ENCODE measurements at places on chromosomes 2 and 18. TPM values are rescaled to one million over a fixed set of nuclear protein-coding genes. Genes with fewer than 3 reads are reported as not detected.

RBFA gene
- 25.8 TPM for total RNA-seq

GRP gene
- not detected for total RNA-seq

NT5C1B gene
- total RNA-seq, result not detected

TUBB8B gene
- total RNA-seq, result 1.4 TPM

C2orf66 gene
- total RNA-seq, result not detected

GRCh38 chr2:144595686-144596072, 75.8 kb upstream of the ZEB2 start:
- no peak for DNase-seq

- DNase-seq, result no peak
Measured at GRCh38 chr2:39416140-39416539, 20.9 kb downstream of the MAP4K3 start.

GRCh38 chr2:28292491-28292890, 100.2 kb upstream of the FOSL2 start:
- DNase-seq, result no peak

DNA sequence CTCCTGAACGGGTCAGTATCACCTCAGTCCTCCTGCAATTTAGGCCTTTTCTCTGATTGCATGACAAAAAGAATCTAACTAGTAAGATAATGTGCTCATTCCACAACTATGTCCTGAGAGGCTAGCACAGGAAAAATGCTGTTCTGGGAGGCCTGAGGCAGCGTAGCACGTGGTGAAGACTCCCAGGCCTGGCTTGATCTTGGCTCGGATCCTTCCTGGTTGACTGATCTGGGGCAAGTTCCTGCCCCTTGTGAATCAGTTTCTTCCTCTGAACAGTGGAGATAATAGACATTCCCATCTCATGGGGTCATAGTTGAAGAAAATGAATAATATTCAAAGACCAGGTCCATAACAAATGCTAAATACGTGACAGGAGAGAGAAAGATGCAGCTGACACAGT, 12.3 kb downstream of the FBLN7 start:
- DNase-seq, result no peak

DNA sequence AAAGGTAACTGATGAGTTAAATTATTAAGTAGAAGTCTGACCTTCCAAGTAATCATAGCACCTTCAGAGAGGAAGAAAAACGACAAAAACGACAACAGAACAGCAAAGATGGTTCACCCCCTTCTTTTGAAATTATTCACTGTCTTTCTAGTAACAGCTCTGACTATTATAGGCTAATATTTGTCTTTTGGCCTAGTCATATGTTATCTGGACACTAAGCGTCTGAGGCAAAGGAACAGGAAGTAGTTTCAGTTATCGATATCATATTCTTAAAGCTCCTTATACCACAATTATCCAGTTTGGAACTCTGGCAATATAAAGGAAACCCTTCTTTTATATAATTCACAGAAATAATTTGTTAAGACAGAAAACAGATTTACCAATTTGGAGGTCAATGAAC, 27.6 kb upstream of the SLC40A1 start:
- no peak for DNase-seq

DNA sequence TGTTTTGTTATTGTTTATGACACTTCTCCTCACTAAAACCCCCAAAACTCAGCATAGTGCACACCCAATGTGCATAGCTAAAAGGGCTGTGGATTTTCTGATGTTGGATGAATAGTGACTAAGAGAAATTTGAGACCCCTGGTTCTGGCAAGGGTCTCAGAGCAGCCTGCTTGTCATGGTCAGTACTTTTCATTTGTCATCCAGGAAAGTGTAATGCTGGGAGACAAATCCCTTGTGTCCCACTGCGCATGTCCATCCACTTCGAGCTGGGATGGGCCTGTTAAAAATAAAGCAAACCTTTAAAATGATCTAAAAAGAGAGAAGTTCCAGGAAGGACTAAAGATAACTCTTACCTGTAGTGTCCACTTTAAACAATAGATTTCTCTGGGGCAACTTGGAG, 46.9 kb upstream of the LYPD1 start:
- DNase-seq, result no peak

DNA sequence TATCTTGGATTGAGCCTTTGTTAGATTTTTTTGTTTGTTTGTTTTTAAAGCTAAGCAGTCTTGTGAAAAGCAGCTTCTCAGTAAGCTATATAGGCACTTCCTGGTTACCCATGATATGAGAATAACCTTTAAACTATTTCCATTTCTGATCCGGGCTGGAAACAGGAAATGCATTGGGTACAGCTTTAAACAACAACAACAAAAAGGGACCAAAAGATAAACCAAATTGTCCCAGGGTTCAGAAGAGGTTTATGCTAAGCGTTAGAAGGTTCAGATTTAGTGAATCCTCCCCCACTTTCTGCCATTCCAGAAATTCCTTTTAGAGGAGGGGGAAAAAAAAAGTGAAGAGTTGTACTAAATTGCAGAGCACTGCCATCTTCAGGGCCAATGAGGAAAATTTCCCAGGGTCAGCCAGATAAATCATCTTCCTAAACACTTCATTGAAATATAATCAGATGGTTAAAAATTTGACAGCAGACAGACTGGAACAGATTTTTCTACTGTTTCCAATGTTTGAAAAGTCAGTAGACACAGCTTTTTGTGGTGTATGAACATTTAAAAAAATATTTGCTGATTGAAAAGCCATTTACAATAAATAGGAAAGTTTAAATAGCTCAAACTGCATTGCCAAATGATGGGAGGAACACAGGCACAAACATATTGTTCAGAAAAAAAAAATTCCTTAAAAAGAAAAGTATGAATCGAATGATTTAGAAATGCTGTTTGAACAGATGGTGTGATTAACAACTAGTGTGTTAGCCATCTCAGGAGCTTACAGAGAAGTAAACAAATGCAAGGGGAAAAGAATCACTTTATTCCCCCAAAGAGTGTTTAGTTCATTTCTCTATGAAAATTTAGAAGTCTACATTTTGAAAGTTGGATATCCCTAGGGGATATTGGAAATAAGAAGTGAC, 189.9 kb upstream of the TANK start:
- no peak for DNase-seq

DNA sequence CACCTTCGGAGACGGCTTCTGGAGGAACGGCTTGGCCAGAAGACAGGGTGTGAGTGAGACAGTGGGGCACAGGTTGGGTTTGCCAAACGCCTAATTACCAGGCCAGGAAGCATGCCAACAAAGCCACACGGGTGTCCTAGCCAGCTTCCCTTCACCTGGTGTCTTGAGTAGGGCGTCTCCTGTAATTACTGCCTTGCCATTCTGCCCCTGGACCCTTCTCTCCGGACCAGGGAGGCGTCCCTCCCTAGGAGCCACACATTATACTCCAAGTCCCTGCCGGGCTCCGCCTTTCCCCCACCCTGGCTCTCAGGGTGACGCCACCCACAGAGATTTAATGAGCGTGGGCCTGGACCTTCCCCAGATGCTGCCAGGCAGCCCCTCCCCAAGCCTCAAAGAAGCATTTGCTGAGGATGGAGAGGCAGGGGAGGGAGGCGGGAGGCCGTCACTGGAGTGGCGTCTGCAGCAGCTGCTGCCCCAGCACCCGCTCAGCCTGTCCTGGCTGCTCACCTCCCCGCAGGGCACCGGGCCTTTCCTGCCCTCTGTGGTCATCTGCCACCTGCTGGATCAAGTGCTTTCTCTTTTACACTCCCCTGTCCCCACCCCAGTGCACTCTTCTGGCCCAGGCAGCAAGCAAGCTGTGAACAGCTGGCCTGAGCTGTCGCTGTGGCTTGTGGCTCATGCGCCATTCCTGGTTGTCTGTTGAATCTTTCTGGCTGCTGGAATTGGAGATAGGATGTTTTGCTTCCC, 20.7 kb downstream of the FOSL2 start:
- DNase-seq, result peak; percentile 58

- no peak for DNase-seq
Measured at GRCh38 chr2:11507517-11507916, 26.3 kb upstream of the GREB1 start.

GRCh38 chr2:67752969-67753368, 309.8 kb downstream of the C1D start:
- DNase-seq, result no peak
